GM04503 (cell line): ENCODE measurements at places on chromosomes 4 and X.
A peak's percentile ranks its signal among the peaks of the same experiment; 100 is the strongest.

DNA sequence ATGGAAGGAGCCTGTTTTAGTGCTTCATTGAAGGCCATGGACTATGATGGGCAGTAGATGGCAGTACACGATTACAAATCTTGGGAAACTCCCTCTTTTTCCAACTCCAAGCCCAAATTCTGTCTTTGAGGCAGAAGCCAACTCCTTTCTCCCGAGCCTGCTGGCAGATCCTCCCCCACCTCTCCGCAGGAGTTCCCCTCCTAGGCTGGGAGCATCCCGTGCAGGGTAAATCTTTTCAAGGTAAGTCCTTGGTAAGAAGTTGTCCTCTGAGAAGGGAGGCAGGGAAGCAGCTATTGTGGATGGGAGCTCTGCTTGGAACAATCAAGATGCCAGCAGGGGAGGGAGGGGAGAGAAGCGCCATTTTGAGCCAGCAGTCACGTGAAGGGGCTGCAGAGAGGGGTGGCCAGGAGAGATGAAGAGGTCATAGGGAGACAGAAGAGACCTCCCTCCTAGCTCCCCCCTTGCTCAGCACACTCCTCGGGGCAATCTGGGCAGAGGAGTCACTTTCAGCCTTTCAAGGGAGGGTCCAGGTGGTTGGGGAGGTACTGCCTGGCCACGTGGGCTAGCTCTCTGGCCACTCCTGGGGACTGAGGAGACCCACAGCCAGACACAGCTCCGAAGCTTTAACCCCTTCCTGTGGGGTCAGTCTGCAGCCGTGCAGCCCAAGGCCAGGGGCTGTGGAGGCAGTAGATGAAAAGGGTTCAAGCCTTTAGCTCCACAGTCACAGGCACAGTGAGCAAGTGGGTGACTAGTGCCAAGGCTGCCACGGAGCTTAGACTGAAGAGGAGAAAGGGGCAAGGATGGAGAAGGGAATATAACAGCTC is 9.6 kb downstream of the CC2D2A start:
- DNase-seq, result peak; percentile 45

DNA sequence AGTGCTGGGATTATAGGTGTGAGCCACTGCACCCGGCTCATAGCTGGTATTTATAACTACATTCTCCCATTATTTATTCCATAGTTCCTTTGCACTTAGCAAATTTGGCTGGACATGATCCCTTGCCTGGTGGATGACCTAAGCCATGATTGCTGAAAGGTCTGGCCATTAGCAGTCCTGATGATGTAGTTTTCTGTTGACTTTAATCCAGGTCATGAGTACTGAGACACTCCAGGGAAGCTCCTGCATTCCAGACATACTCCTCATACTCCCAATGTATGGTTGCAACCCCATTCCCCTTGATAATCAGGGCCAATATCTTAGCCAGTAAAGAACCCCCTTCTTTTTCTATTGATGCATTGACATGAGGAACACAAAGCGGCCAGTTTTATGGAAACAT is 24.4 kb upstream of the MGST2 start:
- peak; percentile 37 for DNase-seq

GRCh38 chr4:101294597-101294996 is 52.7 kb downstream of the PPP3CA start:
- DNase-seq, result no peak

DNA sequence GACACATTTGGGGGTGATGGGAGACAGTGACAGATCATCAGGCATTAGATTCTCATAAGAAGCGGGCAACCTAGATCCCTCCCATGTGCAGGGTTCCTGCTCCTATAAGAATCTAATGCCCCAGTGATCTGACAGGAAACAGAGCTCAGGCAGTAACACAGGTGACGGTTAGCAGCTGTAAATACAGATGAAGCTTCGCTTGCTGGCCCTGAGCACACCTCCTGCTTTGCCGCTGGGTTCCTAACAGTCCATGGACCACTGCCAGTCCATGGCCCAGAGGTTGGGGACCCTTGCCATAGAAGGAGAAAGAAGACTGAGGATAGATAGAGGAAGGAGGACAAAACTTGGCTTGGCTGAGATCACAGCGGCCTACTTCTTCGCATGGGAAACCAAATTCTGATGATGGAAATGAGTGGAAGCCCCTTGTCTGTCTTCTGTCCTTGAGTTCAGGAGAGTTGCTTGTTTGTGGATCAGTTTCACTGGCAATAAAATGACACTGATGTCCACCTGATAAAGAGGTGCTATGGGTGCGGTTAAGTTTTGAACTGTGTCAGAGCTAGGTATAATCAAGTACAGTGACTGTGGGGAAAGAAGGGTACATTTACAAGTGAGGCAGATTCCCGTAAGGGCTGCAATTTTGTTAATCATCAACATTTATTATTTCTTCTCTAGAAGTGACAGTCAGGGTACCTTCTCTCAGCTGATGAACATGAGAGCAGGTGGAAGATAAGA is 1.7 kb upstream of the TIFA start:
- DNase-seq, result no peak

DNA sequence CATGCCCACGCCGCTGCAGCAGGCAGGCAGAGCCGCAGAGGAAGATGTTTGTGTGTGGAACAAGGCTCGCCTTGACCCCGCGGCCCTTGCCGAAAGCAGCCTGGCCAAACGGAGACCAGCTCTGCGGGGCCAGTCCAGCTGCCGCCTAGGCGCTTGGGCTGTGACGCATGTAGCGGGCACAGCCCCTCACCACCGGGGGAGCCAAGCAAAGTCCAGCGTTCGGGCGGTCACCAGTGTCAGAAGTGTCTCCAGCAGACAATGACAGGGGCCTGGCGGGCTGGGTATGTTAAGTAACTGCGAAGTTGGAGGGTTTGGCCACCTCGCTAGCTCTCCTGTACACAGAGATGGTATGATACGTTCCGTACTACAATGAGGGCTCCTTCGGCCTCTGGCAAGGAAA is 1.3 kb downstream of the AMER1 start:
- no peak for DNase-seq

- no peak for DNase-seq
These were observed 53.2 kb downstream of the PPM1K start for GRCh38 chr4:88230969-88231771.

DNA sequence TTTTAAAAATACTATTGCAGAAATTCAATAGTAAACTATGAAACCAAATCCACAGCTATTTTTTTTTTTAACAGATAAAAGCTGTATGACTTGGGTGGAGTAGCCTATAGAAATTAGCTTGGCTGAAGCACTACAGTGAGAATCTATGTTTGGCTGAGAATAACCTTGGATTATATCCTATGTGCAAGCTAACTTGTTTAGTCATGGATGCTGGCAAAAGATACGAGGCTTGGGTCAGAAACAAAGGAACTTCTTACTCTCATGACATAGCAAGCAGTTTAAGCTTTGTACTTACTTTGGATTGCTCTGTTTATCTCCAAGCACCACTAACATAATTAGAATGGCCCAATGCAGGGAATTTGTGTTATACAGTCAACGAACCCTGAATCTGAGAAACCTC is 119.2 kb upstream of the GRID2 start:
- DNase-seq, result no peak

- DNase-seq, result no peak
These were observed 145.1 kb downstream of the BEND2 start for GRCh38 chrX:18075603-18076002.

GRCh38 chr4:137819964-137820383 is 287.7 kb upstream of the PCDH18 start:
- peak; percentile 10 for DNase-seq

DNA sequence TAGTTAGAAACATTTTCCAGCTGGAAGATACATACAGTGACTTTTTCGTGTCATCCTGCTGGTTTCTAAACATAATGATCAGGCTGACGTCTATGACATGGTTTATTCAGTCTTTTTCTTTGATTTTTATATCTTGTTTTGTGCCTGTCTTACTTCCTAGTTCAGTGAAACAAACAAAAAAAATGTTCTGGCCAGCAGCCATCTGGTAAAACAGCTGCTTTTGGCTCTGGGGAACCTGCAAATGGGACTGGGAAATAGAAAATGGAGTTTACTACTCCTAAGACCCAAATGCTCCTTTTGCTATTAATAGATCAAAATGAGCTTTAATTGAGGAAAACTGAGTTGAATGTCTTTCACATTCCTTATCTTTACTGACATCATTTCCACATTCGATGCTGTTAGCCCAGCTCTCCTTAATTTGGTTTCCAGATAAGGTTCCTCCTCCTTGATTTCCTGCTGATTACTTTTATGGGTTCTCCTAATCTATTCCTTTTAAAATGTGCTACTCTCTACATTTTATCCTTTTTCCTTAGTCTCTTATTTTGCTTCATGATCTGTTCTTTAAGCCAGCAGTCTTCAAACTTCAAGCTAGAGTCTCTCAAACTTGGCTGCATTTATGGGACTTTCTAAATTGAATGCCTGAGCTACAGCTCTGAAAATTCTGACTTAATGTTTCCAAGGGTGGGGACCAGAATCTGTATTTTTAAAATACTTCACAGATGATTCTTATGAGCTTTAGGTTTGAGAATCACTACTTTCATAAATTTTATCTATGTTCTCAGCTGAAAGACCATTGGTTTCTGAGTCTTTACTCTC is 499.5 kb downstream of the ANKRD50 start:
- DNase-seq, result no peak
